ENCODE measurements at places on chromosomes 6 and 20.

GRCh38 chr20:58094698-58095097, 133.8 kb downstream of the ANKRD60 start:
- no peak for DNase-seq

GRCh38 chr6:53822401-53823125, 27.8 kb downstream of the LRRC1 start:
- DNase-seq: no peak

- DNase-seq: no peak
Observed at GRCh38 chr20:38175304-38176180, 10.5 kb upstream of the TGM2 start.

GRCh38 chr20:49915380-49916145, at the start of gene SPATA2:
Gene SPATA2 (minus strand): TSS chr20:49915529. CDS start chr20:49908490, 7,039 bp downstream.
- DNase-seq: peak; percentile 92

GRCh38 chr6:12333128-12333527, 43.0 kb downstream of the EDN1 start:
- no peak for DNase-seq

GRCh38 chr20:55394592-55394991, 610.7 kb downstream of the CBLN4 start:
- no peak for DNase-seq

DNA sequence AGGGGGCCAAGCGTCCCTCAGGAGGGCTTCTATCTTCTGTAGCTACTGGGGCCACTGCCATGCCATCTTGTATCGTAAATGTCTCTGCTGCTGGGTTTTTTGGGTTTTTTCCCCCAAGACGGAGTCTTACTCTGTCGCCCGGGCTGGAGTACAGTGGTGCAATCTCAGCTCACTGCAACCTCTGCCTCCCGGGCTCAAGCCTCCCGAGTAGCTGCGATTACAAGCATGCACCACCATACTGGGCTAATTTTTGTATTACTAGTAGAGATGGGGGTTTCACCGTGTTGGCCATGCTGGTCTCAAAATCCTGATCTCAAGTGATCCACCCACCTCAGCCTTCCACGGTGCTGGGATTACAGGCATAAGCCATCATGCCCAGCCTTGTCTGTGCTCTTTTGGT, 111.3 kb upstream of the LOC128125822 start:
- no peak for DNase-seq

DNA sequence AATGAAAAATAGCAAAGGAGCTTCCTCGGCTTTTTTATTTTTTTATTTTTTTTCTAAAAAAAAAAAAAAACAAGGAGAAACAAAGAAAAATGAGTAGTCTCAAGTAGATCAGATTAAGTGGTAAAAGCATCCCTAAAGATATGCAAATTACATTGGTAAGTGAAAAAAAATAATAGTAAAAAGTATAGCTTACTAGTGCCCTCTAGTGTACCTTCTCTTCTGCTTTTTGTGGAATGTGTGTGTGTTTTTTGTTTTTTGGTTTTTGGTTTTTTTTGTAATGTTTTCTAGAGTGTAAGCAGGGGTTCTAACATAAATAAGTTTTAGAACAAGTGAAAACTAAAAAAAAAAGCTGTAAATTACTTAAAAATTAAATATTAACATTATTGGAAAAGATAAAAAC, 1062.0 kb downstream of the HACE1 start:
- no peak for DNase-seq

- DNase-seq: no peak
Observed at GRCh38 chr6:150084426-150084825, 15.5 kb upstream of the ULBP3 start.

DNA sequence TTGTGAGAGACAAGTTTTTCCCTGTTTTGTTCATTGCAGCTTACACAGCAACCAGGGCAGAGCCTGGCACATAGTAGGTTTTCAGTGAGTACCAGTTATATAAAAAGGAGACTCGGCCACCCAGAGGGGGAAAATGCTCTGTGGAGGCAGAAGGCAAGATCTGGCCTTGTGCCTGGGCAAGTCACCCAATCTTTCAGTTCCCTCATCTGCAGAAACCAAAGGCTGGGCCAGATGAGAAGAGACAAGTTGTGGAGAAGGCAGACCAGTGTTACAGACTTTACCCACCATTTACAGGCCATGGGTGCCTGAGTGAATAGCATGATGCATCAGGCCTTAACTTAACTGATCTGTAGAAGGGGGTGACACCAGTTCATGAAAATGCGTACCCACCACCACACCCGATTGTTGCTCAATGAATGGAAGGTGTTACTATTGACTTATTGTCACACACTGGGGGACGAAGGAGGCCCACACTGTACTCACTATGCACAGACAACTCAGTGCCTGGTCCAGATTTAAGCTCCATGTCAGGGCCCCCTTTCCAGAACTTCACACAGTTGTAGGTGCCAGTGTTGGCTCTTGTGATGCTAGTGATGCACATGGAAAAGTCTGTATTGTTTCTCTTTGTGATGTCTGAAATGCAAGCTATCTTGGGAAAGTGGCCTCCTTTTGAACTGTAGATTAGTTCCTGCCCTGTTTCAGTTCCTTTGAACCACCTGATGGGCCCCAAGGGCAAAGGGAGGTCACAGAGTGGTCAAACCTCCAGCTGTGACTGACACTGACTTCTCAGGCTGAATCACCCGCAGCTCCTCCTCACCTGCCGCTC, 64.3 kb upstream of the SIRPG start:
- DNase-seq: no peak

GRCh38 chr6:14110001-14110818, 7.4 kb upstream of the CD83 start:
- no peak for DNase-seq

DNA sequence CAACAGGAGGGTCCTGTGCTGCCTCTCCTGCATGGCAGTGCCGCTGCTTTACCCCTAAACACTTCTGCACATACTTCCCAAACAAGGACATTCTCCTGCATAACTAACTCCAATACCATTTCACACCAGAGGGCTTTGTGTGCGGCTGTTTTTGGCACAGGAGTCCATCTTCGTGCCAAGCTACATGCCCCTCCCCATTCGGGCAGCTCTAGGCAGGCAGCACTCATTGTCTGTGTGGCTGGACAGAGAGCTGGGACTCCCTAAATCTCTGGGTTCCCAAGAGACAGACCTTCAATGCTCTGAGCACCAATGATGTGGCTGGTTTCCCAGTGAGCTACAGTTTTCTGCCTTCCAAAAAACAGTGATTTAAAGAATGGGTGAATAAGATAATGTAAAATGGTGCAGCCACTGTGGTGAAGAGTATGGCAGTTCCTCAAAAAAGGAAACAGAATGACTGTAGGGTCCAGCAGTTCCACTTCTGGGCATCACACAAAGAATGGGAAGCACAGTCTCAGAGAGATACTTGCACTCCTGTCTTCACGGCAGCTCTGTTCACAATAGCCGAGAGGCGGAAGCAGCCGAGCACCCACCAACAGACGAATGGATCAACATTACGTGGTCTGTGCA, 80.3 kb upstream of the DUSP22 start:
- DNase-seq: no peak

GRCh38 chr6:19478992-19479391, 358.2 kb upstream of the ID4 start:
- DNase-seq: no peak

DNA sequence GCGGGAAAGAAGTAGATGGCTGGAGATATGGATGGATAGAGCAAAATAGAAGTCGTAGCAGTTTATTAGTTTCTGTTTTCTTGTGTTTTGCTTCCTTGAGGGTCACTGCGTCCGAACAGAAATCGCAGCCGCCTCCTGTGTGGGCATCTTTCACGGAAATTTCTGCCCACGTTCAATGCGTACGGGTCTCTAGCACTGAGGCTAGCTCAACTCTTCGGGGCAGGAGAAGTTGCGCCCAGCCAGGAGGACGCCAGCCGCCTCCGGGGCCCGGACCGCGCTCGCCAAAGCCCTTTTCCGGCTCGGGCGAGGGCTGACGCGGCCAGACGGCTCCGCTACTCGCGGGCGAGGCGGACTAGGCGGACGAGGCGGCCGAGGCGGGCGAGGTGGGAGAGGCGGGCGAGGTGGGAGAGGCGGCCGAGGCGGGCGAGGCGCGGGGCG, 814 bp downstream of the TFAP2B start:
- no peak for DNase-seq

DNA sequence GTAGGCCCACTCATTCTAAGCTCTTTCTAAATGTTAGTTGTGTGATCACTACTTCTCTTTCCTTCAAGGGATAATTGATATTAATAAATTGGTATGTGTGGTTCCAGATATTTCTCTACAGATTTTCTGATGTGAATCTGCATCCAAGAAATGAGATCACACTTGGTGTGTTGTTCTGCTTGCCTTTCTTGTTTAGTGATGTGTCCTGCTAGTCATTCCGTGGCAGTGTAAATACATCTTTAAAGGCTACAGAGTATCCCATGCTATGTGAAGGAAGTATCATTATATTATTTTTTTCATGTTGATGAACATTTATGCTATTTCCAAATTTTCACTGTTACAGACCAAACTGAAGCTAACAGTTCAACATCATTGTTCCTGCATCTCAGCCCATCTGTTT, 13.2 kb downstream of the CDH26 start:
- DNase-seq: no peak

DNA sequence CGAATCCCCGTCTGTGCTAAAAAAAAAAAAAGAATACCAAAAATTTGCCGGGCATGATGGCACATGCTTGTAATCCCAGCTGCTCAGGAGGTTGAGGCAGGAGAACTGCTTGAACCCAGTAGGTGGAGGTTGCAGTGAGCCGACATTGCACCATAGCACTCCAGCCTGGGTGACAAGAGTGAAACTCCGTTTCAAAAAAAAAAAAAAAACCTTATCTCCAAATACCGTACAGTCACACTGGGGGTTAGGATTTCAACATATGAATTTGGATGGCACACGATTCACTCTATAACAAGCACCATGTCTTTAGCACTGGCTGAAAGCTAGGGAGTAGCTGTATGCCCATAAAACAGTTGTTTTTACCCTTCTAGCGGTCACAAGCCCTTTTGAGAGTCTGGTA, 3.8 kb downstream of the SMIM13 start:
- no peak for DNase-seq

DNA sequence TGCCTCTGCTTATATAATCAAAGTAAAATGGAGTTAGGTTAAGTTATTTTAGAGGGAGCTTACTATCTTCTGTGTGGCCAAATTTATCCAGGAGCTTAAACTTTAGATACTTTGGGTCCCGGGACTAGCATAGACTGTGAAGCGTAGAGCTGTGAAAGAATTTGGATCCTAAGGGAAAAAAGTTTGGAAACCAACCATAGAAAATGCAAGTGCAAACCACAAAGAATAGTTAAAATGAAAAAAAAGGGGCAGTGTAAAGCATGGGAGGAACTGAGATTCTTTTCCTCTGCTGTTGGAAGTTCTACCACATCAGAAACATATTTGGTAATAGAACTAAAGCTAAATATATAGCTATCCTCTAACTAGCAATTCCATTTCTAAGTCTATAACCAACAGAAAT, 232.2 kb upstream of the FLRT3 start:
- DNase-seq: no peak

DNA sequence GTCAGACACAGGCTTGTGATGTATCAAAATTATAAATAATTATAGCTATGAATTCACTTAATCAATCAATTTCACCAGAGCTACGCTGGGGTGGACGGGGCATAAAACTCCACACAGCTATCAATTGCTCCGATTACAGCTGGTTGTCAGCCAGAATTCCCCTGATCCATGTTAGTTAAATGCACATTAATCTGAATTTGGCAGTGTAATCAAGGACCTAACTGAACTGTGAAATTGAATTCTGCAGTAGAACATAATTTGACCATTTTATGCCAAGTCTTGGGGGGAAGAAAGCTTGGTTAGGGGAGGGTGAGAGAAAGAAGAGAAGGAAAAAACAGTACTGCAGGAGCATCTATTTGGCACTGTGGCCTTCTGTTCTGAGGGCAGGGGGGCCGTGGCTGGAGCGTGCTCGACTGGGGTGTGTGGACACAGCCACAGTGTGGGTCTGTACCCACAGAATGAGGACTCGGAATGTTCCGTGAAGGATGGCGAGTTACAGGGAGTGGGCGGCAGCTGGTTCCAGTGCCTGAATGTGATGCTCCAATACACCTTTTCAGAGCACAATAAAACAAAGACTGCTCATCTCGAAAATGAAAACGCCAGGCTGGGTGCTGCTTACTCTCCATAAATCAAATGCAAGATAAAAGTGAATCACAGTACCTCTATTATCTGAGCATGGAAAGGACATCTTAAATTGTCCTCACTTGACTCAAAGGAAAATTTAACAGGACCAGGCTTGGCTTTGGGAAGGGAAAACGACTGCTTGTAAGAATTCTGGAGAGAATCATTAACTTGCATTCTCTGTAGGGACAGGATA, 59.2 kb downstream of the LAMP5 start:
- DNase-seq: no peak

GRCh38 chr6:28251661-28252008, 434 bp downstream of the ZKSCAN4 start:
- DNase-seq: no peak

- DNase-seq: peak; percentile 88
Observed at GRCh38 chr20:63178889-63179686, 36.8 kb downstream of the YTHDF1 start.

GRCh38 chr6:84688141-84688873, 76.1 kb downstream of the TBX18 start:
- DNase-seq: no peak

GRCh38 chr6:19394687-19395086, 442.5 kb upstream of the ID4 start:
- DNase-seq: no peak

DNA sequence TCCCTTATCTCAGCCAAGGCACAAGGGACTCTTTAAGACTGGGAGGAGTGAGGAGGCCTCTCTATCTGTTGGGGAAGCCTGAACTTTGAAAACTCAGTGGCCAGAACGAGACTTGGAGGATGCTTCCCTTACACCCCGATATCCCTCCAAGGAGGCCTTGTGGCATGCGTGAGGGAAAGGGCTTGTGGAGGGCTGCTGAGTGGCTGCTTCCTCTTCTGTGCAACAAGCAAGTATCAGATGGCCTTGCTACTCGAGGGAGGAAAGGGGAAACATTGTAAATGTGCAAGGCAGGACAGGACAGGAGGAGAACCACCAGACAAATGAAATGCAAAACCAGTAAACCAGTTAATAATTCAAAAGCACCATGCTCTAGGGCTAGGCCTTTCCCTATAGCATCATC, 306.5 kb upstream of the MAP3K7 start:
- DNase-seq: no peak

DNA sequence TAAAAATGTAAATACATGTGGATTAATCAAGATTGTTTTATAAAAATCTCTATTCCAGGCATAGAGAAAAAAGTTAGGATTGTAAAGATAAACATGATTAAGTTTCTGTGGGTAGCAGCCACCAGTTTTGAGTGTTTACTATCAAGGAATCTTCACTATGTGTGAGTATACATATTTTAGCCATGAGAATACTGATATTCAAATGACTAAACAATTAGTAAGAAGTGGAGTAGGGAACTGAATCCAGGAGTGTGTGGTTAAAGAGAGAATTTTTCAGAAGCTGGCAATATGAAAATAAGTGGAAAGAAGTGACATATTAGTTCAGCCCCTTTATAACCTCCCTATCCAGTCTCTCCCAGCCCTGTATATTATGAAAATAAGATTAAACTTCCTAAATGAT, 10.3 kb downstream of the ELOVL2 start:
- DNase-seq: no peak

GRCh38 chr6:111447051-111447450, 36.0 kb downstream of the REV3L start:
- DNase-seq: no peak
